ENCODE measurements at places on chromosomes 4 and X. TPM values are rescaled to one million over a fixed set of nuclear protein-coding genes. Genes with fewer than 3 reads are reported as not detected.

- DNase-seq: no peak
- peaks cover 2% of the 10 kb centered on the region for H3K4me1 ChIP-seq
- peak overlapping the region; percentile 26 for H3K4me3 ChIP-seq
- no peak overlapping the region for H3K27ac ChIP-seq
- H3K36me3 ChIP-seq: no peaks in the 10 kb centered on the region
These were observed 176.4 kb downstream of the BMPR1B start for GRCh38 chr4:94934201-94934600.

GRCh38 chrX:147927256-147927655 is 15.5 kb downstream of the FMR1 start:
- no peak overlapping the region for H3K27ac ChIP-seq
- H3K36me3 ChIP-seq: no peaks in the 10 kb centered on the region
- H3K27me3 ChIP-seq: no peaks in the 10 kb centered on the region
- no peak overlapping the region for H3K4me3 ChIP-seq
- DNase-seq: no peak

GRCh38 chr4:84691170-84691691 is 108.3 kb downstream of the CDS1 start:
- H3K36me3 ChIP-seq: peaks cover 10% of the 10 kb centered on the region
- H3K27me3 ChIP-seq: no peaks in the 10 kb centered on the region
- no peak for DNase-seq
- H3K27ac ChIP-seq: no peak overlapping the region
- no peak overlapping the region for H3K4me3 ChIP-seq

- H3K4me3 ChIP-seq: no peak overlapping the region
- H3K4me1 ChIP-seq: no peaks in the 10 kb centered on the region
- no peaks in the 10 kb centered on the region for H3K36me3 ChIP-seq
- H3K27me3 ChIP-seq: no peaks in the 10 kb centered on the region
These were observed 105.9 kb downstream of the OR13H1 start for GRCh38 chrX:131649741-131650140.

The STK26 gene
- total RNA-seq: 6.5 TPM

DNA sequence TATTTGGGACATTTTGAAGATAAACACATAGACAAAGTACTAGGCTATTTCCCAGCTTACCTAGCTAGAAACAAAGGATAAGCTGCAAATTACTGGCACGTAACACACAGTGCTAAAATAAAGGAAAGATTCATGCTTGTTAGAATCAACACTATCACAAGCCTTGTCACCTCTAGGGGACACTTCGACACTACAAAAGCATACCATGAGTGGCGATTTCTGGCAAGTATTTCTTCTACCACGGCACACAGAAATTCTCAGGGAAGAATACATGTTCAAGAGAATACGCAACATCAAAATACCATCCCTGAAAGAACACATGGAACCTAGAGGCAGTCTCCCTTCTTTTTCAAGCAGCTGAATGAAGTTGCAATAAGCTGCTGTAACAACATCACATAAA is 5.1 kb downstream of the MECP2 start:
- H3K4me3 ChIP-seq: no peak overlapping the region
- no peaks in the 10 kb centered on the region for H3K36me3 ChIP-seq
- no peak overlapping the region for H3K27ac ChIP-seq
- DNase-seq: no peak

GRCh38 chrX:107861056-107861455 is 35.4 kb downstream of the MID2 start:
- no peak for DNase-seq
- no peaks in the 10 kb centered on the region for H3K27me3 ChIP-seq
- H3K27ac ChIP-seq: no peak overlapping the region
- H3K4me1 ChIP-seq: no peaks in the 10 kb centered on the region
- no peak overlapping the region for H3K4me3 ChIP-seq
- H3K36me3 ChIP-seq: no peaks in the 10 kb centered on the region

The PNMA5 gene
- not detected for total RNA-seq

The CACNA1F gene
- total RNA-seq: 0.06 TPM

DNA sequence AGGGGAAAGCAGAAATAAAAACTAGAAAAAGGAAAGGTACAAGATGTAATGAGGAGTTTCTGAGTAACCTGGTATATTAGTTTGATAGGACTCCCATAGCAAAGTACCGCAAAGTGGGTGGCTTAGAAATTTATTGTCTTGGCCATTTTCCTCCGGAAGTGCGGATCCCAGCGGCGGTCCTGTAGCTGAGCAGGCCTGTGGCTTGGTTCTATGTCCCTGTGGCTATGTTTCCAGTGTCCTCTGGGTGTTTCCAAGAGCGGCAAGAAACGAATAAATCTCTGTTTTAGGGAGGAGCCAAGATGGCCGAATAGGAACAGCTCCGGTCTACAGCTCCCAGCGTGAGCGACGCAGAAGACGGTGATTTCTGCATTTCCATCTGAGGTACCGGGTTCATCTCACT is 44.0 kb upstream of the LDB2 start:
- H3K4me1 ChIP-seq: no peaks in the 10 kb centered on the region
- H3K36me3 ChIP-seq: no peaks in the 10 kb centered on the region
- H3K27me3 ChIP-seq: no peaks in the 10 kb centered on the region
- no peak overlapping the region for H3K4me3 ChIP-seq
- DNase-seq: no peak
- H3K27ac ChIP-seq: no peak overlapping the region

The HS3ST1 gene
- 6.9 TPM for total RNA-seq

Data from aorta (tissue), 5 donors.